NCI-H146 (cell line): ENCODE measurements at places on chromosomes 16 and 17.

GRCh38 chr16:54512467-54512995 lies 225.9 kb upstream of the IRX3 start:
- DNase-seq: no peak

- peak; percentile 16 for DNase-seq
Observed at GRCh38 chr17:36608280-36608679, 6.9 kb downstream of the MRM1 start.

DNA sequence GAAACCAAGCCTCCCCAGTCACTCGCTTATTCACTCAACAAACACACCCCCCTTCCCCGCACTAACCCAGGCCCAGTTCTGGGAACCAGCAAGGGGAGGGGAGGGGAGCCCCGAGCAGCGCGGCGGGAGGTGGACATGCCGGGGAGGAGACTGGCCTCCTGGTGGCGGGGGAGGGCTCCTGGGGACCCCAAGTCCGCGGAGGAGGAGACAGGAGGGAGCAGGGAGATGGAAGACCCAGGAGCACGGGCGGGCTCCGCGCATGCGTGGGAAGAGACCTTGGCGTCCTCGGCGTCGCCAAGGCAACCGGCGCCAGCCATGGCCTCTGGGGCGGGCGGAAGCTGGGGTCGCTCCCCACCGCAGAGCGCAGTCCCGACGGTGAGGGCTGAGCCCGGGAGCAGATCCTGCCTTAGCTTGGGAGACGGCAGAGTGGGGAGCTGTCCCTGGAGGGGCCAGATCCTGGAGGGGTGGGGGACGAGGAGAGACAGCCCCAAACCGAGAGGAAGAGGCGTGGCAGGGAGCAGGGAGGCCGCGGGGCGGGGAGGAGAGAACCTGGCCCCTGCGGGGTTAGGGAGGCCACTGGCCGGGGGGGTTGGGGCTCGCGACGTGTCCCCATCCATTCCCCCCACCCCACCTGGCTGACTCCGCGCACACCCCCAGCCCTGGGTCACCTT lies at the start of gene PRR29:
PRR29 (plus strand) TSS at position 302 of the 671 bp plus-strand sequence; CDS start at position 316, 14 bp downstream.
- peak; percentile 86 for DNase-seq

DNA sequence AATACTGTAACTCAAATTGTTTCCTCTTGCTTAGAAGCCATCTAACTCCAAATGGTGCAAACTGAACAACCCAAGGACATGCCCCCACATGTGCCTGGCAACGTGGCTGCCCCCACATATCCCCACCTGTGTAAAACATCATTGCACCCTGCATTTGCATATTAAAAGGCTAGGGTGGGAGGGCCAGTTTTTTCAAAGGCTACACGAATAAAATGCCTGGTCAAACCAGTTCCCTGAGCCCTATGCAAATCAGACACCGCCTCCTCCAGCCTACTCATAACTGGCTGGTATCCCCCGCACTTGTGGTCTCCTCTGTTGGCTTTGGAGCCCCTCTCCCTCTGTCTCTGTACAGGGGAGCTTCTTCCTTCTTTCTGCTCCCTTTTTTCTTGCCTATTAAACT lies 26.7 kb downstream of the C16orf54 start:
- DNase-seq: no peak

GRCh38 chr17:65184235-65184959 lies 47.2 kb downstream of the RGS9 start:
- no peak for DNase-seq

DNA sequence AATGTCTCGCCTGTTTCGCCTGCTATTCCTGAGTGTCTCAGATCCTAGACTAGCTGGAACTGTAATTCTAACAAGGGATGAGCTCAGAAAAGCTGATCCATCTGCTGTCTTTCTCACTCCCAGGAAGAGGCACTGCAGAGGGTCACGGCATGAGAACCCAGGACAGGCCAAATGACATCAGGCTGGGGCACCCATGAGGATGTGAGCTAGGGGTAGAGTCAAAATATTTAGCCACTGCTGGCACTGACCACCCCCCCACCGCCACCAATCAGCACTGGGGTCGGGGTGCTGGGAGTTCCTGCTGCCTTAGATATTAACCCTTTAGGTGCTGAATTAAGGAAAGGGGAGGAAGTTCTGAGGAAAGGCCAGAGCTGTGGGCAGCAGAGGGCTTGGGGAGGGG lies 112.4 kb downstream of the IRX3 start:
- DNase-seq: peak; percentile 18

DNA sequence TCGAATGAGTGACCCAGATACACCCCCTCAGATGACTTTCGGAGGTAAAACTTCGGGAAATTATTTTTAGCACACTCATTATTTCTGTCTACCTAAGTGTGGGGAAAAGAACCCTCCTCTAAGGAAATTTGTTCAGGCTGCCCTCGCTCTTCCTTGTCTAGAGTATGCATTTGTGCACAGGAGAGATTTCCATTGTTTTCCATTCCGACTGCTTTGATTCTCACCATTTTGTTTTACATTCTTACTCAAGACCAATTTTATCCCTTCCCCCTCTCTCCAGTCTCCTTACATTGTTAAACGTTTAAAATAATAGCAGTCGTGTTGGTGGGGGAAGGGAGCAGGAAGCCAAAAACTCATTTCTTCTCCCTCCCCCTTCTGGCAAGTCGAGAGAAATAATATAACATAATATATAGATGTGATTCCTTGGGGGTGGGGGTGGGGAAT lies 1.5 kb upstream of the CHD3 start:
- DNase-seq: no peak

GRCh38 chr16:1492923-1493745 lies at the start of gene TELO2:
Gene TELO2 (plus strand): TSS chr16:1493360. CDS start chr16:1494282, 922 bp downstream.
- DNase-seq: peak; percentile 82

GRCh38 chr16:9081158-9081557 lies 10.3 kb upstream of the HAPSTR1 start:
- no peak for DNase-seq

GRCh38 chr16:24829153-24829552 lies 16.6 kb upstream of the SLC5A11 start:
- DNase-seq: no peak

GRCh38 chr17:82092094-82092586 lies 5.9 kb downstream of the FASN start:
- DNase-seq: no peak

GRCh38 chr17:19756546-19756945 lies 8.4 kb upstream of the ALDH3A1 start:
- no peak for DNase-seq
